Activated T-cell treated with anti-CD3 and anti-CD28 coated beads for 24 hours (primary cell): ENCODE measurements at places on chromosomes 3 and 15.

GRCh38 chr3:58565621-58566397 is 11.4 kb downstream of the FAM107A start:
- DNase-seq, result no peak

DNA sequence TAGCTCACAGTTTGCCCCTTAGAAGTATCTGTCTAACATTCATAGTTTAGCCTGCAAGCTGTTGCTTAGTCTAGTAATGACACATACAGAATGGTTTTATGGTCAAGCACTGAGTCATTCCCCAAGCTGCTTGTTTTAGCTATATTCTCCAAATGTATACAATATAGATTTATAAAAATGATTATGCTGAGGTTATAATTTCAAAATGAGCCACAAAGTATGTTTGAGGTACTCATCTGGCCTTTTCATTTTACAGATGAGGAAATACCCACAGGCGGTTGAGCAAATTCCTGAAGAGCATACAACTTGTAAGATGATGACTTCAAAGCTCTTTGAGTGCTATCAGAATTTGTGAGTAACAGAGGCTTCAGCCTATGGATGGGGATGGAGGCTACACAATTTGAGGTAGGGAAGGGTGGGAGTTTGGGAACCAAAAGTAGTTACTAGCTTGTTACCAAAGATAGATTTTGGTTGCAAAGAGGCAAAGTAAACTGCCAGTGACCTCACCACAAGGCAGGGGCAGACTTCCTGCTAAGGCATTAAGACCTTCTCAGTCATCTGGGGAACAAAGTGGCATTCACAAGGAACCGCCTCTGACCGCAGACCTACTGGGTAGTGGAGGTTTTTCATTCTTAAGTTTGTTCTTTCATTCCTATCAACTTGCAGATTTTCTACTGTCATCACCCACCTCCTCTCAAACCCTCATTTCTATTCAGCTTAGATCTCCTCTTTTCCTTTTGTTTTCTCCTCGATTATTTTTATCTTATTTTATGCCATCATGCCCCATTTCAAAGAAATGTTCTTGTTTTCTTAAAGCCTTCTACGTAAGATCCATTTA is 257.2 kb upstream of the NECTIN3 start:
- no peak for DNase-seq

- no peak for DNase-seq
Measured at GRCh38 chr3:123713211-123713610, 128.4 kb upstream of the HACD2 start.

DNA sequence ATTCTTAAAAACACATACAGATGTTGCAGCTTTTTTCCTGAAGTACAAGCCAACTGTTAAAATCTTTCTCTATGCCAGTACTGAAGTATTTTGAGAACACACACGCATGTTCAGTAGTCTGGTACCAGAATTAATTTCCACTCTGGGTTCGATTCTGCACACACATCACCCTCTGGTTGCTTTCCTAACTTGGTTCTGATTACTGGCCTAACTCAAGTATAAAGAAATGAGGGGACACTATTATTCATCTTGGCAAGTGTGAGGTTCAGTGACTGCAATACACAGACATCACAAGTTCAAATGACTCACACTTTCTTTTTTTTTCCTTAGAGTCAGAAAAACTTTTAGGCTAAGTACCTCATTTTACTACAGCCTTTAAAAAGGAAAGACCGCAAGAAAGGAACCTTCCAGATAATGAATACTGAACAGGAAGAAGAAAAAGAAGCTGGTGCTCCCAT is 37.4 kb upstream of the LDHAL6B start:
- DNase-seq, result no peak

- no peak for DNase-seq
Measured at GRCh38 chr15:45434078-45434567, 55.8 kb upstream of the GATM start.

DNA sequence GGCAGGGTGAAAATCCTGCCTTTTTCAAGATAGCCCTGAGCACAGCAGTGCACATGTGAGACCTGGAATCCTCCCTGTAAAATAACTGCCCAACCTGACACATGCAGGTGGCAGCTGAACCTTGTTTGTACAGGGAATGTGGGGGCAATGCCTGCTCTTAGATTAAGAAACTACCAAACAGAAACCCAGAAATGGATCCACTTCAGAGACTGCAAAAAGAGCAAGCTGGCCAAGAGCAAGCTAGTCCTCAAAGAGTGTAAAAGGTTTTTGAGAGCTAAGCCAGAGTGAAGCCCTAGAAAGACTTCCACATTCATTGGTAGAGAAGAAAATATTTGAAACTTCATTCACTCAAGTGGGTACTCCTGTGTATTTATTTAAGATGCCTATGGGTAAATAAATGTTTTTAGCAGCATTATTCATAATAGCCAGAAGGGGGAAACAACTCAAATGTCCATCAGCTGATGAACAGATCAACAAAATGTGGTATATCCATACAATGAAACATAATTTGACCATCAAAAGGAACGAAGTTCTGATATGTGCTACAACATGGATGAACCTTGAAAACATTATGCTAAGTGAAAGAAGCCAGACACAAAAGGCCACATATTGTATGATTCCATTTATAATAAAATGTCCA is 96.0 kb upstream of the TSC22D2 start:
- no peak for DNase-seq

GRCh38 chr15:99673111-99673510 is 60.1 kb downstream of the LYSMD4 start:
- no peak for DNase-seq

GRCh38 chr3:52281981-52282801 is 3.7 kb upstream of the WDR82 start:
- no peak for DNase-seq

DNA sequence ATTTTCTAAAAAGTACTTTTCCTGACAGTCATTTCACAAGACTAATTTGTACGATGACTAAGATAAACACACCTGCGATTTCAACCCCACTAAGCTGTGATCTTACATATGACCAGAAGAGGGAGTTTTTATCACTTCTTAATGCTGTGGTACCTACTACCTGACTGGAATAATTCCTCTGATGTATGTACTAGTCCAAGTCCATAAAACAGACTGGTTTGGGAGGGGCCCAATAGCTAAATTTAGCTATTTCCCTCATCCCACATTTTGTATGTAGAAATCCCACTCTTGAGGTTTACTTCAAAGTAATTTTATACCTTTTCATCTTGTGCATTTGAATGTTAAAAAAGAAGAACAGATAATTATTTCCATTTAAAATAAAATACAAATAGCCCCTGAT is 49.7 kb upstream of the SCAANT1 start:
- DNase-seq, result no peak

DNA sequence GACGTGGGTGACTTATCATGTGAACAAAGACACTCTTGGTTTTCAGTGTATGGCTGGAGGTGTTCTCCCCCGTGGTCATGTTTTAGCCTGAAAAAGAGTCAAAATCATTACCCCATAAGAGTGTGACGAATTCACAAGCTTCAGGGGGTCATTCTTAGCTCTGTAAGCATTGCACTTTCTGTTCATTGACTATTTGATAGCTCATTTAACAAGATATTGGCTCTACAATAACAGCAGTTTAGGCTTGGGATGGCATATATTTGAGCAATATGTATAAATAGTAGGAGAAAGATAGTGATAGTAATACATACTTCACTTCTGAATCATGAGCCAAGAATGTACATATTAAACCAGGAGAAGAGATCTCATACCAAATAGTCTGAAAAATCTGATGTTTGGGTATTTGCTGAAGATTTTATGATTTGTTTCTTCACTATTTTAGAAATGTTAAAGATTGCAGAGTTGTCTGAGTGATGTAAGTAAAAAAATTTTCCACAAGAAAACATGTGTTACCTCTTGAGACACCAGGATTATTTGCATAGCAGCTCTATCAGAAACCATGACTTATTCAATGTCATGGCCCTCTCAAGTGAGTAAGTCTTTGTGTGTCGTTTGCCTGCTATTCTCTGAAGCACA is 996.0 kb downstream of the OTOL1 start:
- no peak for DNase-seq

GRCh38 chr3:192577271-192577670 is 150.1 kb downstream of the FGF12 start:
- DNase-seq, result no peak

GRCh38 chr3:133894353-133895207 is 1.1 kb downstream of the RAB6B start:
- no peak for DNase-seq

DNA sequence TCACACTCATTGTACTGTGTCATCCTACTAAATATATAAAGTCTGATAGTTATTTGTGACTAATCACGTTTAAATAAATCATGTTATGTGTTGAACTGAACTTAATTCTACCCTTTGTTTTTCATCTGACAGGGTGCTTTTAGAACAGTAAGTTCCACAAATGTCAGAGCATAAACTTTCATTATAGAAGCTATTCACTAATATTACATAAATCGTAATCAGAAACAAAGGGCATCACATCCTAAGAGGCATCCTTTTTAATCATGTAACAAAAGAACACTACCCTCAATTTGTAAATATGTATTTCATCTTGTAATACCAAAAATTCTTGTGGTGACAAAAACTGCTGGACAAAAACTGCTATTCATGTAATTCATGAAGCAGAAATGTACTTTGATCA is 50.8 kb downstream of the KCNH8 start:
- DNase-seq, result no peak

DNA sequence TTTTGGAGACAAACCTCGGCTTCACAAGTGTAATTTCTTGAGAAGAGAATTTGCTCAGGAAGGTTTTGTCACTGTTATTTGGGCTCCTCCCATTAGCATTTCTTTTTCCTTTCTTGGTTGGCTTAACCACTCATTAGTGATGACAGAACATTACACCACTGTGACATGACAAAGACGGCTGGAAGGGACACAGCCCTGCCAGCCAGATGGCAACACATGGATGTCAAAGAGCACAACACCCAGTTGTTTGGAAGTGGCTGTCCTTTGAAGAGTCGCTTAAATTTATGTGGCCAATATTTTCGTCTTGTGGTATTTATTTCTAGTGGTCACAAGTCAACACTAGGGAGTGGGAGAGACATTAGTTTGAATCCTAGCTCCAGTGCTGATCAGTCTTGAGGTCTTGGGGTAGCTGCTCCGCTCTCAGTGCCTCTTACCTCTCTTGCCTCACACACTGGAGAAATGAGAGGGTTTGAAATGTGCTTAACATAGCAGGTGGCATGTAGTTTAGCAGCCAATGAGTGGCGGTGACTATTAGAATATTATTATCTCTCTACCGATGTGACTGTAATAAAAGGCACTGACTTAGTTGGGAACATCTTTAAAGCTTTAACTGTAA is 92.8 kb downstream of the FRMD4B start:
- DNase-seq, result no peak

DNA sequence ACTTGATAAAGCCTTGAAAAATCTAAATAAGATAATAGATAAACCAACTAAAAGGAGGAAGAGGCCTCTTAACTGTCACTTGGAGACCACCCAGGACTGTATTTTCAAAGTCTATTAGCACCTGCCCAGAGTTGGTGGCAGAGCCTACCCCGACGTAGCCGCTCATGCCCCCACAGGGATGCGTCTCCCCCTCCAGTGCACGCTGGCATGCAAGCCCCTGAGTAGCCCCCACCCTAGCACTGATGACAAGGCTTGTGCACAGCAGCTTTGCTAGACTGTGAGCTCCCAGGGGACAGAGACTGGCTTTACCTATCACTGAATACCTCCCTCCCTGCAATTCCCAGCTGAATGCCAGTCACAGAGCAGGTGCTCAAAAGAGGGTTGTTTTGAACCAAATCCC is 54.1 kb upstream of the HES1 start:
- no peak for DNase-seq
